ENCODE measurements at places on chromosomes 5 and 9.

DNA sequence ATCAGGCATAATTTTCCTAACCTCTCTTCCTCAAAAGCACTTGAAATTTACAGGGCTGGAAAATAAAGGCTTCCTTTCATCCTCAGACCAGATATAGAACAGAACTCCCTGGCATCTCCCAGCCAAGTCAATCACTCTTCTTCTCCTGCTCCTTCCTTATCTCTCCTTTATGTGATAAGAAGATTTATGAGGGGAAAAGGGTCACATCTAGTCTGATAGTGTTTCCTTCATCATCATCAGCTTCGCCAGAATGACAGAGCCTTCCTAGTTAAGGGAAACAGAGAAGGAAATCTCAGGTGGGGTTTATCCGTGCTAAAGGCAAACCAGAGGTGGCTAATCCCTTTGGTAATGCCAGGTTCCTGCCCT is 36.2 kb downstream of the LIX1 start:
- DNase-seq, result no peak

- DNase-seq, result no peak
Observed at GRCh38 chr5:143311428-143311827, 92.1 kb downstream of the NR3C1 start.

DNA sequence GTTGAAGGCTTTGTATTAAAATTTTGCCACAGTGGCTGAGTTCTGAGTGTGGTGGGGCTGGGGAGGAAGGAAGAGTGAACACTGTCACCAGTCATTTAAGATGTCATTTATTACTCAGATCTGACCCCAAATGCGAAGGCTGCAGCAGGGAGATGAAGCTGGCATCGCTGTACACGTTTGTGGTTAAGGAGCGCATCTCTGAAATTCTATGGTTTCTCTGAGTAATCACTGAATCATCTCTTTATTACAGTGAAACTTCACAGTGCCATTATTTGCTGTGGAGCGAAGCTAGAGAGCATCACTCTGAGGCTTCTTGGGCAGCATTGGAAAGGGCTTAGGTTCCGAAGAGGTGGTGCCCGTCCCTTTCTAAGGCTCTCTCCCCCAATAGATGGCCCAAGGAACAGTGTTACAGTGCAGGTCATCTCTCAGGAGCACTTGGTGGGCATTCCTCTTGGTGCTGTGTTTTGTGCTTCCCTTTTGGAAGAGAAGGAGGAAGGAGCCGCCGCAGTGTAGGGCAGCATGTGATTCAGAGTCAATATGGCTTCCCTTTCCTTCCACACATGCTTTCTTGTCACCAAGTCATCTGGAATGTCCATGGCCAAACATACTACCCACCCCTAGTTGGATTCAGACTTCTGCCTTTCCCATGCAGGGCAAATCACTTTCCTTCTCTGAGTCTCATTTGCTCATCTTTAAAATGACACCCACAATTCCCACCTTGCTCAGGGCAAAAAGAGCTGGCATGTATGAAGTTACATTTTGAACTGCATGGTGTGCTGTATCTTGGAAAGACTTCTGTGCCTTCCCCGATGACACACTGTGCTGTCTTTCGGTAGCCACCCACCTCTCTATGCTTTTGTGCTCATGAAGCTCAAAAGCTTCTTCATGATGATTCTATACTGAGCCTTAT is 9.3 kb upstream of the TEX48 start:
- DNase-seq, result peak; percentile 57

DNA sequence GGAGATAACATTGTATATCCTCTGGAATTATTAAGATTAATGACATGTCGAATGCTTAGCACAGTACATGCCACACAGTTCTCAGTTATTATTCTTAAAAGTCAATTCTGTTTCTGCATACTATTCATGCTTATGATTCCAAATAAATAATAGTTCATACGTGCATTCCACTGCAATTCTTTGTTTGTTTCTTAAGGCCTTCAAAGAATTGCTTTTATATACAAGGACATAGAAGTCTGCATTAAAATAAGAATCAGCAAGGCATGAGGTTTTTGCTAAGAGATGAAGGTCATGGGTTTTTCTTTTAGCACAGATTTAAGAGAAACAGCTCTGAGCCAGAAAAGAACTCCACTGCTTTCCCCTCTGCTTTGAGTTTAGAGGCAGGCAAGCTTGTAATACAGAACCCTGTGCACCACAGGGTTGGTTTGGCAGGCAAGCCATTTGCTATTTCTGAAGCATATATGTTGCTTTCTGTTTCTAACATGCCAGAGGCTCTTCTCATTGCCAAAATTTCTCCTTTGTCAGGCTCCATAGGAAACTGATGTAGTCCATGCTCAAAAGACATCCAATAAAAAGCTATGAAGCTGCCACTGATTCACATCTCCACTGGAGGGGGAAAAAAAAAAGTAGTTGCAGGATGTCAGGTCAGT is 420.6 kb upstream of the TYRP1 start:
- no peak for DNase-seq

GRCh38 chr9:113619491-113620376 is 156.2 kb downstream of the RGS3 start:
- DNase-seq, result peak; percentile 26

GRCh38 chr5:92885950-92886349 is 695.1 kb downstream of the NR2F1-AS1 start:
- no peak for DNase-seq

GRCh38 chr5:91956738-91957137 is 573.6 kb upstream of the ARRDC3 start:
- DNase-seq, result no peak

GRCh38 chr5:16899171-16899570 is 36.9 kb downstream of the MYO10 start:
- no peak for DNase-seq

DNA sequence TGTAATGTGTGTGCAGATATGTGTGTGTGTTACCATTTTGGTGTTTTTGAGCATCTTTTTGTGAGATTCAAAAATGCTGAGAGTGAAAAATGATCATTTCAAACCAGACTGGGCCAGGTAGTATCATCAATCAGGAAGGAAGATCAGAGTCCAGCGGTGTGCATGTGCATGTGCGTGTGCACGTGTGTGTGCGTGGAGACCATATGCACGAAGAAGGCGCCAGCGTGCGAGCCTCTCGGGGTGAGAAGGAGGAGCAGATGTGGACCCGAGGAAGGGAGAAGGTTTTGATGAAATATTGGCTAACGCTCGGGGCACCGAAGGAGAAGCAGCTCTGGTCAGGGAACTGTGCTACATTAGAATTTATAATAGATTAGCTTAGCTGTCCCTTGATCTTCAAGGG is 516.4 kb downstream of the CCDC171 start:
- DNase-seq, result no peak

DNA sequence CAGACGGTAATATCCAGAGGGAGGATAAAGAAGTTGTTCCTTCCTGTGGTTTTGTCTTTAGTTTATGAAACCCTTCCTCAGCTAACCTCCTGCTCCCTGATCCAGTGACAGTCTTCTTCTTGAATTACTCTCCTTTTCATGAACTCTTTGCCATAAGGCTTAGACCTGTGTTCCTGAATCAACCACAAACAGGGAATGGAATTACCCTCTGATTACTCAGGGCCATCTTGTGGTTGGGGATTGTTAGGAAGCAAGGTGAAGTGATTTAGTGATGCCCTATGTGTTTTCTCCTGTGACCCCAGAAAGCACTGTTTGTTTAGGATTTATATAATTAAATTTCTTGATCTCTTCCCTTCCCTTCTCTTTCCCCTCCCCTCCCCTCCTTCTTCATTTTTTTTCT is 409.1 kb downstream of the TAF11L14 start:
- DNase-seq, result no peak

DNA sequence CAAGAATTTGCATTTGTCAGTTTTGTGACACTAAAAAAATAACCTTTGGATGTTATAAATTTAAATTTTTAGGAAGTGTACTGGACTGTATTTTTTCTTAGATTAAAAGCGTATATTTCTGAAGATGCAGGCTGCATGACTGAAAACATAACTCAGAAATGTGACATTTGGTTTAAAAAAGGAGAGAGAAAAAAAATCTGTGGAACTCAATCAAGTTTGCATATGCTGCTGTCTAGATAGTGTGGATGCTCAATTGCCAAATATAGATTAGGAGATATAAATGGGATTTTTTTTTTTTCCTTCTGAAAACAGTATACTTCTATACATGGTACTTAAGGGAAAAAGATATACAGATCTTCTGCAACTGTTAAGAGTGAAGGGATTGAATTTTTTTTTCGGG is 402.3 kb downstream of the TAF11L14 start:
- no peak for DNase-seq

DNA sequence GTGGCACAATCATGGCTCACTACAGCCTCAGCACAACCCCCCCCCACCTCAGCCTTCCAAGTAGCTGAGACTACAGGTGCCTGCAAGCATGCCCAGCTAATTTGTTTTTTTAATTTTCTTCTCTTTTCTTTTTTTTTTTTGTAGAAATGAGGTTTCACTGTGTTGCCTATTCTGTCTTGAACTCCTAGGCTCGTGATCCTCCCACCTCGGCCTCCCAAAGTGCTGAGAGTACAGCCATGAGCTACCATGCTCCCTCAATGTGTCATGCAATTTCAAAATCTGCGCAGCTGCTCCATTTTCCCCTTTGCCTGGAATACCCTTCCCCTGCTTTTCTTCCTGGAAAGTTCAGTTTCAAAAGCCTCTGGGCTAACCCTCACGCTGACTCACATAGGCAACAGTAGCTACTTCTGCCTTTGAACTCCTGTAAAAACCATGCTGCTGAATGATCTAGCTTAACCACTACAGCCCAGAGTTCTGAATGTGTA is 71.0 kb upstream of the IL7R start:
- no peak for DNase-seq

- no peak for DNase-seq
Observed at GRCh38 chr5:153267506-153267905, 223.0 kb upstream of the GRIA1 start.

- DNase-seq, result no peak
Observed at GRCh38 chr9:111414406-111414805, 69.8 kb downstream of the ECPAS start.

- no peak for DNase-seq
Observed at GRCh38 chr9:112029921-112030444, 133.4 kb downstream of the UGCG start.

- DNase-seq, result no peak
Observed at GRCh38 chr9:129221233-129221632, 43.2 kb upstream of the IER5L start.

DNA sequence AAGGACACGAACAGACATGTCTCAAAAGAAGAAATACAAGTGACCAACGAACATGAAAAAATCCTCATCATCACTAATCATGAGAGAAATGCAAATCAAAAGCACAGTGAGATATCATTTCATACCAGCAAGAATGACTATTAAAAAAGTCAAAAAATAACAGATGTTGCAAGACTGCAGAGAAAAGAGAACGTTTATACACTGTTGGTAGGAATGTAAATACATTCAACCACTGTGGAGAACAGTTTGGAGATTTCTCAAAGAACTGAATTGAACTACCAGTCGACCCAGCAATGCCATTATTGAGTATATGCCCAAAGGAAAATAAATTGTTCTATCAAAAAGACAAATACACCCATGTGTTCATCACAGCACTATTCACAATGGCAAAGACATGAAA is 45.7 kb downstream of the FXN start:
- no peak for DNase-seq

DNA sequence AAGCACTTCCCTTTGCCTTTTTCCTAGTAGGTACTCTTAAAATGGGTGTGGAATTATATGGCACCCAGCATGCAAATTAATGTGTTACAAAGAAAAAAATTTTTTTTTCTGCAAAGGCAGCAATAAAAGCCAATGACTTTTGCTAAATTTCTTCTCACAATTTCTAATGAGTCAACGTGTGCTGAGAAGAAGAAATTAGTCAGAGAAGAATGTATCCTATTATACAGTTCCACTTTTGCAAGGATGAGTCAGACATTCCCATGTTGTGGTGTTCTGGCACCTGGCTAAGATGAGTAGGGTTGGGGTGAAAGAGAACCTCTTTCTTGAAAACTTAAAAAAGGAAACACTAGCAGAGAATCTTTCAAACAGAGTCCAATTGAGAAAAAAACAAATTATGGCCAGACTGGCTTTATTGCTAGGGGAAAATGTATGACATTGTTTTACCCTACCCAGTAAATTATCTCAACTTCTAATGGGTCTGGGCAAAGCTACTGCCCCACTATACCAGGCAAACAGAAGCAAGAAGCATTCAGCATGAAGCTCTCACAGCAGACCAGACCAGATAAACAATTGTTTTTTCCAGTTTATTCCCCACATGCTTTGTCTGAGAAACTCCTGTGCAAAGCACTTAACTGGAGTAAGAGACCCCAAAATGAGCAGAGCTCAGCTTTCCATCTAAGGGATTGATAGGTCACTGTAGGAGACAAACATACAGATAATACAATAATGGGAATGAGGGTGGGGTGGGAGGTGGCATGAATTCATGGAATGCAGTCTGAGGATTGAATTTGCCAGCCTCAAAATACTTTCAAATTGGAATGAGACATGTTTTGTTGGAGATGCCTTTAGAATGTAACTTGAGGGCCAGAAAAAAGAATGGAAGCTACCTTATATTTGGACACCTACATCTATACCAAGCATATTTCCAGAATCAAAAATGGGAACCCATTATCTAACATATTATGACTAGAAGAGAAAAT is 220.8 kb upstream of the RFX3 start:
- DNase-seq, result no peak

DNA sequence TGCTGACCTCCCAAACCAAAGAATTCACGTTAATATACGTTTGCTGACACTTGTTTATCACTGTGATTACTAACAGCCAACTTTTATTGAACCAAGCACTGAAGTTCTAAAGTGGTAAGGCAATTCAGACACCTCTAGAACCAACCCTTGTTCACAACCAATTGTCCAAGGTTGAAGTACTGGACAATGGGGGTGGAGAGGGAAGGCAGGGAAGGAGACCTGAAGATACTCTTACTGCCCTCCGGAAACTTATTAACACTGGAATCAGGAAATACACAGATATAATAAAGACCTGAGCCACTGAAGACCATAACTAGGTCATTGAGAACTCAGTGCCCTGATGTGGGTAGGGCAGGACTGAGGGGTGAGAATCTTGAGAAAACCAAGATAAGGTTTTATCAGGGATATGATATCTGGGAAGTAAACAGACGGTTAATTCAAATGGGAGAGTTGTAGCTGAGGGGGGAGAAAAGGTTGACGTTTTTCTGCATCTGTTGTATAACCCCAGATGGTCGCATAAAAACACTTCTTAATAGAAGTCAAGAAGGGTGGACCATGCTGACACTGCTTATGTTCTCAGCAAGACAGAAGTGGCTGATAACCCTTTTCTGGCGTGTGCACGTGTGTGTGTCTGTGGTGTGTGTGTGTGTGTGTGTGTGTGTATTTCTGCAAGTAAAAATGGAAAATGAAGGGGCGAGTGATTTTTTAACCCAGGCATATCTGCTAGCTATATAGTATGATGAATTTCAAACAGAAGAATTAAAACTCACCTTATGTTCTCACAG is 125.9 kb downstream of the LHFPL2 start:
- no peak for DNase-seq

DNA sequence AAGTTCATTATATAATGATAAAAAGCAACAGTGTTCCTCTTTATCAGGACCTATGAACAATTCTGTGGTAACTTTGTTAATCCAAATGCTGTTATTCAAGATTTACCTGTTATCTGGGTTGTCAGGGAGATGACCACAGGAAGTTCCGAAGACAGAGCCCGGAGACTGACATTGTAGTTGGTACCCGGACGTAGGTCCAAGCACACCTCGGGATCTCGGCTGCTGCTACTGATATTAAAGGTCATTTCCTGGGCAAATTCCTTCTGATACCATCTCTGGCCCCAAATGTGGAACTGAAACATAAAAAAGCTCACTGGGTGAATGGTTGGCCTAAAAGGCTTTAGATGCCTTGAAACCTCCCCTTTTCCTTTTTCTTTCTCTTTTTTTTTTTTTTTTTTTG is 96.7 kb downstream of the SUSD1 start:
- DNase-seq, result no peak

All from activated CD4-positive, CD25-positive, alpha-beta regulatory T cell treated with anti-CD3 and anti-CD28 coated beads, Interleukin-2, amount 50 U/mL, for 72 hours (primary cell).